Right ventricle myocardium superior (tissue), 1 donor: ENCODE measurements at places on chromosomes 1 and 21. TPM values are rescaled to one million over a fixed set of nuclear protein-coding genes. Genes with fewer than 3 reads are reported as not detected.

- DNase-seq, result no peak
Measured at GRCh38 chr1:238710697-238711096, 675.7 kb upstream of the CHRM3 start.

DNA sequence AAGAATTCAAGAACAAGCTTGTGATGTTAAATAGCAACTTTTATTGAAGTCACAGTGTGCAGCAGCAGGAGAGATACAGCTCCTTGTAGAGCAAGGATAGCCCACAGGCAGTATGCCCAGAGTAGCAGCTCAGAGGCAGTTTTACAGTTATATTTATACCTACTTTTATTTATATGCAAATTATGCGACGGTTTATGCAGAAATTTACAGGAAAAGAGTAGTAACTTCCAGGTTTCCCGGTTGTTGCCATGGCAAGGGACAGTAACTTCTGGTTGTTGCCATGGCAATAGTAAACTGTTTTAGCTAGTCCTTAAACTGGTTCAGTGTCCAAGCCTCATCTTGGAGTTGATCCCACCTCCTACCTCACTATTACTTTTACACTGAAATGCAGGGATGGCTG, 344.6 kb upstream of the LYPLAL1 start:
- no peak for DNase-seq

- no peak for DNase-seq
Measured at GRCh38 chr1:5729636-5730145, 262.5 kb downstream of the NPHP4 start.

GRCh38 chr1:43421976-43422750, 31.6 kb downstream of the HYI start:
- no peak for DNase-seq

GRCh38 chr1:13706046-13706445, 6.1 kb downstream of the PRDM2 start:
- no peak for DNase-seq

- no peak for DNase-seq
Measured at GRCh38 chr21:35252831-35253230, 203.7 kb upstream of the RUNX1 start.

DNA sequence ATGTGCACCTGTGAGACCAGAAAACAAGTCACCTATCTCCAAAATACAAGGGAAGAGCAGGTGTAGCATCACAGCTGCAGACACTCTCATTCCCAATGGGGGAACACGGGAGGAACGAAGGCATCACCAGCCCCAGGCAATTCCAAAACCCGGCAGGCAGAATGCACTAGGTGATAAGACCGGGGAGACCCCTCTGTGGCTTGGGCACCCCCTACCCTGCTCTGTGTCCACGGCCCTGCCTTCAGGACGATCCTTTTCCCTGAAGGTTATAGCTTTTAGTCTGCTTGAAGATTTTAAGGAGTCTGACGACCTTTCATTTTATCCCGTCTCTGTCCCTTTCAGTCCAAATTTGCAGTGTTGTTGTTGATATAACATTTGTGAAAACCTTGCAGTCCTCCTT, 19.2 kb downstream of the TRPM2 start:
- no peak for DNase-seq

DNA sequence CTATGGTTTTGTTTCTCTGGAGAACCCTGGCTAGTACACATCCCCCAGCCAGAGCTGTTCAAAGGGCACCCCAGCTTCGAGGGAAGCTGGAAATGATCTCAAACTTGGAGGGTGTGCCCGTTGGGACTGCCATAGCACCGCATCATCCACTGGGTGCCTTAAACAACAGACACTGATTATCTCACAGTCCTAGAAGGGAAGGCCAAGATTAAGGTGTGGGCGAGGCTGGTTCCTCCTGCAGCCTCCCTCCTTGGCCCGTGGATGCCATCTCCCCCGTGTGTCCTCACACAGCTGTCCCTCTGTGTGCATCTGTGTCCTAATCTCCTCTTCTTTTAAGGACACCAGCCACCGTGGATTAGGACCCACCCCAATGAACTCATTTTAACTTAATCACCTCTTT, 4.2 kb upstream of the IBA57 start:
- DNase-seq, result no peak

GRCh38 chr1:107171333-107171732, 30.5 kb downstream of the NTNG1 start:
- no peak for DNase-seq

DNA sequence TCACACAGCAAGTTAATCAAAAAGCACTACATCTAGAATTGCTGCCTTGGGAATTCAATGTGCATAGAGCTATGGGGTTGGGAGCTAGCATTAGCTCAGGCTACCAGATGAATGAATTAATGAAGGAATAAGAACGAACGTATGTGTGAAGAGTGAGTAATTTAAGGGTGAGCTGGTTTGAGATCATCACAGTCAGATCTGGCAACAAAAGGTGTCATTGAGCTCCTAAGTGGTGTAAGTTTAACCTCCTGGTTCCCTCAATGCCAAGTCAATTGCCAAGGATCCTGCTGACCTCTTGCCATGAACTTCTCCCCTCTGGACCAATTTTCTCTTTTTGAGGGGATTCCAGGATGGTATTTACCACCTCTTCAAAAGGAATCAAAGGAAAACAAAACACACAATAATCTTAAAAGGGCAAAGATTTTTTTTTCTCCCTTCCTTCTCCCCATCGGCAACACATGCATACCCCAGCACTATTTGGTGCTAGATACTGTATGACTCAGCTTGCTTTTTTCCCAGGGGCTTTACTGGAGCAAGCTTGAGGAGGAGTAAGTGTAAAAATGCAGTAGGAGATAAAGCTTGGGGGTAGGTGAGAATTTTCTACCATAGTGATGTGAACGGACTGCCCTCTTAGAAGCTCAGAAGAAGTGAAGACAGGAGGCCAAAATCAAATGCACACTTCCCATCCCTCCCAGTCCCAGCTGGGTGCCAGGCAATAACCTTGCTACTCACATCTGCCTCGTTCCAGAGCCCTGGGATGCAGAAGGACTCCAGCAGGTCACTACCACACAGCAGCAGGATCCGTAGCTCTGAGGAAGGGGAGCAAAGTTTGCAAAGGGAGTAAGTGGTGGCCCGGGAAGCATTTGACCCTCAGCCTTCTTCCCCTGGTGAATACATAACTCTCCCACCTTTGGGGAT, 92.0 kb downstream of the LAMC2 start:
- DNase-seq, result no peak

GRCh38 chr1:42835422-42835821, 11.0 kb upstream of the ZNF691 start:
- no peak for DNase-seq

- DNase-seq, result no peak
Measured at GRCh38 chr1:181334724-181335123, 148.6 kb upstream of the CACNA1E start.

- no peak for DNase-seq
Measured at GRCh38 chr1:47683401-47683800, 245.6 kb downstream of the FOXD2 start.

DNA sequence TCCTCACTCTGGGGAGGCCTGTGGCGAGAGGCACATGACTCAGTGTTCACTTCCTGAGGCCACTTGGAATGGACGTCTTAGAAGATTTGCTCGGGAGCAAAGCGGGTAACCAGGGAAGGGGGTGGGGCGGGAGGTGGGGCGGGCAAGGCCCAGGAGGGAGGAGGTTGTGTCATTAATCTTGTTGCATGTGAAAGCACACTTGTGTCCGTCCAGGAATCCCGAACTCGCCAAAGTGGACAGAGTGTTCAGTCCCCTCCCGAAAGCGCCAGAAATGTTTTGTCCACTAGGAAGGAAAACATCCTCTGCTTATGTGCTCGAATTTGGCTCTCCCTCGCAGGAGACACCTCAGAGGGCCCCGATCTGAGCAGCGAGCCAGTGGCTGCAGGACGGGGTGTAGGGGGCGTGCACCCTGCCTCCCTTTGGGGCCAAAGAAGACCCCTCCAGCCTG, 84.2 kb downstream of the SPSB1 start:
- peak; percentile 81 for DNase-seq

GRCh38 chr1:229942501-229942900, 124.5 kb upstream of the GALNT2 start:
- DNase-seq, result no peak

- DNase-seq, result no peak
Measured at GRCh38 chr1:93810316-93810715, 68.7 kb downstream of the DNTTIP2 start.

DNA sequence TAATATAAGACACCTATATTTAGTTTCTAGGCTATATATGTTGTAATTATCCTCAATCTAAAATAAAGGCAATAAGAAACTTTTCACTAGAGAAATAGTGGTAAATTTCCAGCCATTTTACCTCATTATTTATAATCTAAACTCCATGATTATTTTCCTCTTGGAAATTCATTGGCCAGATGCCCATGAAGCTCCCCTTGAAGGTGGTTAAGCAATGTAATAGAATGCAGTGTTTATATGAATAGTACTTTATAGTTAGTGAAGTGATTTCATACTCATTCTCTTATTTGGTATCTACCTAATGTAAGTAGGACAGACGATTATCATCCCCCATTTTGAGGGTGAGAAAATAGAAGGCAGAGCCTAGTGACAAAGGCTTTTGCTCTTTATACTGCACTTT, 26.5 kb downstream of the NFYC start:
- DNase-seq, result no peak

DNA sequence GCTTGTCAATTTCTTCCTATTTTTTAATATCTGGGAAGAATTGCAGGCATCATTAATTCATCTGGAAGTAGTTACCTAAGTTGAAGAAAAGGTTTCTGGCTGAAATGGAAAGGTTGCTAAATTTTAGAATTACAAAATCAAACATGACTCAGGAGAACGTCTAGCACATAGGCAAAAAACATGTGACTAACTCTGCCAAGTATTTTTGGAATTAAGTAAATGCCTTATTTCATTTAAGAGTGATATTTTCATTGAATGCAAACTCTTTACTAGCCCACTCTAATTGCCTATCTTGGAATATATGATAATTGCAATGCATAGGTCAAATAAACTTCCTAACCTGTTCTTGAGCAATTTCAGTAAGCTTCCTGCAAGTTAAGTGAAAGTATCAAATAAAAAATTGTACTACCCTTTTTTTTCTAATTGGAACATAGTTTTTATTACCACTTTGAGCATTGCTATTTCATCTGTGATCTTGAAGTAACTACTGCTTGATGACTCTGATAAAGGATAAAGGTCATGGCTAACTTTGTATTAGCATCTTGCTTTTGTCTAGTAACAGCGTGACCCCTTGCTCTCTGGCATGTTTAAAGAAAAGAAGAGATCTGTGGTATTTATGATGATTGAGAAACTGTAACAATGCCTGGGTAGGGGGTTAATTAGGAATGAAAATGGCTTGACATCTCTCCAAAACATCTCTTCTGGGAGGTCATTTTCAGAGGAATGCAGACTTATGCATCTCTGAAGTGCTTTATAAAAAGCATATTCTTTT, 208.3 kb upstream of the NCAM2 start:
- DNase-seq, result no peak

GRCh38 chr1:910881-911721, 12.6 kb upstream of the SAMD11 start:
- DNase-seq, result peak; percentile 33

GRCh38 chr1:10374442-10374860, 24.4 kb upstream of the PGD start:
- no peak for DNase-seq

DNA sequence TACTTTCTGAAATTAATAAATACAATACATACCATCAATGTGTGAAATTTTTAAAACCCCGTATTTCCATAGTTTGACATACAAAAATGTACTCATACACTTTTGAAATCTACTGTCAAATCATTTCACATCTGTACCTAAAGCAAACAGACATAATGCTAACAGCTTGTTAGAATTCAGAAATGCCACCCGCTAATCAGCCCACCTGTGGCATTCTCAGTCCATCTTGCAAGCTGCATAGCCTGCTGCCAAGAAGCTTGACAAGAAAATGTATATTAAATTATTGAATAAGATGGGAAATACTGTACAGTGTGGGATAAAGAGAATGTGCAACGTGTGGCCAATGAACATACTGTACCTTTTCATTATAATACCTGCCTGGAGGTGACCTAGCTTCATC, 55.1 kb downstream of the ZBTB18 start:
- DNase-seq, result no peak

DNA sequence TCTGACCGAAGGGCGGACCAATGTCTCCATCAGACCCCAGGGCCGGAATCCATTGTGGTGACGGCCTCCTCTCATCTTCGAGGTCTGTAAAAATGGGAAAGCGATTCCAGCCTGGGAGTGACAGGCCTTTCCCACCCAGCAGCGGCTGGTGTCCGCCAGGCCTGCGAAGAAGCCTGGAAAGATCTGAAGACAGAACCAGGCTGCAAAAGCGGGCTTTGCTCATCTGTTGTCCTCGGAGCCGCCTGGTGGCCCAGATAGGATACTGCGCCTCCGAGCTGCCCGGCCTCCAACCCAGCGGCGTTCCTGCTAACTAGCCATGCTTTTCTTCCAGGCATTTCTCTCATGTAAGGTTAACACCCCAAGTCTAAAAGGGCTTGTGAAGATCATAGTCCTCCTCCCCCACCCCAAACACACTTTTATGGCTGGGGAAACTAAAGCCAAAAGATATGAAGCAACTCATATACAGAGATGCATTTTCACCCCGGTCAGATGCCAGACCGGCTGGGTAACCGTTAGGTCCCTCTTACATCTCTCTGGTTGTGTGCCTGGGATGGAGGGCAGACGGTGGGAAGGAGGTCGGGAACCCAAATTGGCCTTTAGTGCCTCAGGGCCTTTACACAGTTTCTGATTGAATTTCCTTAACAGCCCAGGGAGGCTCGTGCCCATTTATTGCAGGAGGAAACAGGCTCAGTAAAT, 1.9 kb upstream of the DHRS3 start:
- DNase-seq, result peak; percentile 91

DNA sequence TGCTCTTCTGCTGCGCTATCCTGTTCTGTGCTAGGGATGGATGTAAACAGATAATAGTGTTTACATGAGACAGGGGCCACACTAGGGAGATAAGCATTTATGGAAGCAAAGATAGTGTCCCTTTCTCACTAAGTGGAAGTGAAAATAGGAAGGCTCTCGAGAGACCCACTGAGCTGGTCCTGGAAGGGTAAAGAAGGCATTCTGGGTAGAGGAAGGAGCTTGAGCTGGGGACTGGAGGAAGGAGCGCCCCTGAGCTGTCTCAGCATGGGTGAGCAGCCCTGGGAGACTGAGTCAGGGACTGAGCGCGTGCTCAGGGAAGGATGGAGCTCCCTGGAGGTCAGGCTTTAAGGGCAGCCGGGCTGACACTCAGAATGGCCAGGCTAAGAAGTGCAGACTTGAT, 93.3 kb downstream of the IGSF21 start:
- DNase-seq, result no peak

GRCh38 chr1:226083302-226084101, 21.0 kb downstream of the H3-3A start:
- DNase-seq, result peak; percentile 95

The SLAMF6 gene
- 0.30 TPM for total RNA-seq

The SELP gene
- total RNA-seq, result 9.0 TPM

The DNASE2B gene
- total RNA-seq, result not detected
